ENCODE measurements at places on chromosomes 1 and 21. TPM values are rescaled to one million over a fixed set of nuclear protein-coding genes. Genes with fewer than 3 reads are reported as not detected.
A peak's percentile ranks its signal among the peaks of the same experiment; 100 is the strongest.

CGN gene
- 74.9 TPM for total RNA-seq

MYOC gene
- 1.8 TPM for total RNA-seq

- no peak overlapping the region for H3K4me3 ChIP-seq
- DNase-seq, result no peak
- H3K27me3 ChIP-seq, result no peaks in the 10 kb centered on the region
- no peak overlapping the region for H3K27ac ChIP-seq
- H3K36me3 ChIP-seq, result peaks cover 8% of the 10 kb centered on the region
- no peaks in the 10 kb centered on the region for H3K4me1 ChIP-seq
Observed at GRCh38 chr1:3817821-3818597, 21.7 kb upstream of the LRRC47 start.

DNA sequence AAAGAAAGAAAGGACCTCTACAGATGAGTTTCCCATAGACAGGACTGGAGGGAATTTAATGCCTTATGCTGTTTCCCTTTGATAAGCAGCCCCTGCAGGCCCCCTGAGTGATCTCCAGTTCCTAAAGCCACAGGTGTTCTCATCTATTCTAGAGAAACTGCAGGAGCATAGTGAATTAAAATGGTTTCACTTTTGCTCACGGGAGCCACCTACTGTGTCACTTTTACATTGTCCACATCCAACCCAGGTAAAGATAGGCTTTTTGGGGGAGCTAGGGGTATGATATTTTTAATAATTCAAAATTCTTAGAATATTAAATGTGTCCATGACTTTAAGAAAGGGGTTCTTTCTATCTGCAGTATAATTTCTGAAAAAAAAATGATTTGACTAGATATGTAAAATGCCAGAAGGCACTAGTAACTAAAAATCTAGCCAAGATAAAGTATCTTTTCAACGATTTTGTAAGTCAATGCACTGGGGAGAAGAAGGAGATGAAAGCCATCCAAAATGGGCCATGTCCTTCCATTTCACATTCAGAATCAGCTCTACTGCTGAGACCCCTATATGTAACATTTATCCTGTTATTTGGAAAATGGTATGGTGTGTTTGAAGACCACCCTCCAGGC, 267.3 kb upstream of the DUSP10 start:
- no peak overlapping the region for H3K4me3 ChIP-seq
- DNase-seq, result no peak
- no peaks in the 10 kb centered on the region for H3K4me1 ChIP-seq
- no peaks in the 10 kb centered on the region for H3K27me3 ChIP-seq
- H3K36me3 ChIP-seq, result no peaks in the 10 kb centered on the region

DNA sequence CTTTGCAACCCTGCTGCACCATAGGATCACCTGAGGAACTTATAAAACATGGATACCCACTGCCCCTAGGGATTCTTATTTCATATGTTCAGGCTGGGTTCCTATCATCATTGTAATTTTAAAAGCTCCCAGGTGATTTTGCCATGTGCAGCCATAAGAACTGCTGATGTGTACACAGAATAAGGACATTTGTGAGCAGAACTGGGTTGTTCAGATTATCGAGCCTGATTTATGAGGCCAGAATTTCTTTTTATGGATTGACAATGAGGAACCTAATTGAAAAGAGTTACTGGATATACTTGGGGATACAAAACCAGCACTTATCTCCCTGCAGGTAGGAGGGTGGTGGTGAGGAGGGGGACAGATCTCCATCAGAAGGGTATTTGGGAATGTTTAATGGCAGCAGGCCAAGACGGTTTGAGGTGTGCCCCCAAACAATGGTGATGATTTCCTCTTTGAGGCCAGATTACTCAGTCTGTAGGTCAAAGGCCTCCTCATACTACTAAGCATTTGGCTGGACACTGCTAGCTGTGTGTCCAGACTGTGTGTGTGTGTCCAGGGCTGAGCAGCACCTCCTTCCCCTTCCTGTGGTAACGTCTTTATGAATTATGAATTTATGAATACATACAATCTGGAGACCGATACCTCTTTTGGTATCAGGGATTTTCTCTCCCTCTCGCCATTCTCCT, 18.9 kb downstream of the NOS1AP start:
- peaks cover 2% of the 10 kb centered on the region for H3K4me1 ChIP-seq
- H3K27me3 ChIP-seq, result no peaks in the 10 kb centered on the region
- no peak overlapping the region for H3K4me3 ChIP-seq
- DNase-seq, result no peak

- H3K36me3 ChIP-seq, result no peaks in the 10 kb centered on the region
- no peak overlapping the region for H3K4me3 ChIP-seq
- peak; percentile 99 for DNase-seq
- H3K27me3 ChIP-seq, result no peaks in the 10 kb centered on the region
- H3K27ac ChIP-seq, result no peak overlapping the region
- H3K4me1 ChIP-seq, result peaks cover 4% of the 10 kb centered on the region
Observed at GRCh38 chr1:208221291-208221622, 22.9 kb downstream of the PLXNA2 start.

DNA sequence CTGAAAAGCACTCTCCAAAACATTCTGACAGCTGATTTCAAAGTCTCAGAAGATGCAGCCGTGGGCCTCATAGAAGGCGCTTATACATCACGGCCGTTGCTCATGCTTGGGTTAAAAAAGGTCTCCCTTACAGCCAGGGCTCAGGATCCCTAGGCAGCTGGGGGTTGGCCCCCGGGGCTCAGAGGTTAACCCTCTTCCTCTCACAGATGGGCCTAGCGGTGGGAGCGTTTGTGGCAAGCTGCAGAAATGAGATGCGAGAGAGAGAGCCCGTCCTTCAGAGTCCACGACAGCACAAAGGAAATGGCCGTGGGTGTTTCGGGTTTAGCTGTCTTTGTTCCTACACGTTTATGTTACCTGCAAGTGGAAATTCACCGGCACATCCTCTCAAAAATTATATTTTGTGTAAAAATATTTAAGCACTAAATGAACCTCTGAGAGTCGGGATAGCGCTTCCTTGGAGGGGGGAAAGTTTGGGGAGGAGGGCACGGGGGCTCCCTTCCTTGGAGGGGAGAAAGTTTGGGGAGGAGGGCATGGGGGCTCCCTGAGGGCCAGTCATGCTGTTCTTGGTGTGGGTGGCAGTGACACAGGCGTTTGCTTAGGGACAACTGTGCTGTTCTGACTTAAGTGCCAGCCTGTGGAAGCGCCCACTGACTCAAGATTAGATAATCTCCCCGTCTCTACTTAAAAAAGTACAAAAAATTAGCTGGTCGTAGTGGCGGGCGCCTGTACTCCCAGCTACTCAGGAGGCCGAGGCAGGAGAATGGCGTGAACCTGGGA, 20.5 kb upstream of the PRDM15 start:
- no peaks in the 10 kb centered on the region for H3K36me3 ChIP-seq
- no peak overlapping the region for H3K4me3 ChIP-seq
- H3K27me3 ChIP-seq, result no peaks in the 10 kb centered on the region
- DNase-seq, result no peak
- no peaks in the 10 kb centered on the region for H3K4me1 ChIP-seq
- no peak overlapping the region for H3K27ac ChIP-seq

DNA sequence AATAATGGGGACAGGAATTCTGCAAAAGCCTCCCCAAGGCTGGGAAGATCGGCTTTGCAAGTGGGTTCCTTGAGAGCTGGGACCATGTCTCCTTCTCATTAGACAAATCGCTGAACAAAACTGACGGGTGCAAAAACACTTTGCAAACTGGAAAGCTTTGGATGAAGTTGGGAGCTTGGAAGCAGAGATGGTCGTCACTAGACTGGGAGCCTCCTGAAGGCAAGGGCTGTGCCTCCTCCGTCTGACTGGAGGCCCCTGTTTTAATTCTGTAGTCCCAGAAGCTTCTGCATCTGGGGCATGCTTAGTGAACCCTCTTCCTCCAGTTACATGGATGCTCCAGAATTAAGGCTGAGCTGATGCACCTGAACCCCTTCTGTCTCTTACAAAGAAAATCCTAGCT, 82.3 kb upstream of the IFFO2 start:
- H3K4me1 ChIP-seq, result peaks cover 4% of the 10 kb centered on the region
- H3K27ac ChIP-seq, result no peak overlapping the region
- H3K36me3 ChIP-seq, result no peaks in the 10 kb centered on the region
- no peak overlapping the region for H3K4me3 ChIP-seq
- H3K27me3 ChIP-seq, result no peaks in the 10 kb centered on the region
- DNase-seq, result no peak

GRCh38 chr21:36149788-36150711, 6.6 kb upstream of the DOP1B start:
- no peaks in the 10 kb centered on the region for H3K27me3 ChIP-seq
- H3K4me1 ChIP-seq, result peaks cover 6% of the 10 kb centered on the region
- DNase-seq, result peak; percentile 28
- H3K27ac ChIP-seq, result peak overlapping the region; percentile 89
- no peaks in the 10 kb centered on the region for H3K36me3 ChIP-seq

All from lung (tissue), 17 donors.